ENCODE measurements at places on chromosomes 6 and 20.
A peak's percentile ranks its signal among the peaks of the same experiment; 100 is the strongest.

DNA sequence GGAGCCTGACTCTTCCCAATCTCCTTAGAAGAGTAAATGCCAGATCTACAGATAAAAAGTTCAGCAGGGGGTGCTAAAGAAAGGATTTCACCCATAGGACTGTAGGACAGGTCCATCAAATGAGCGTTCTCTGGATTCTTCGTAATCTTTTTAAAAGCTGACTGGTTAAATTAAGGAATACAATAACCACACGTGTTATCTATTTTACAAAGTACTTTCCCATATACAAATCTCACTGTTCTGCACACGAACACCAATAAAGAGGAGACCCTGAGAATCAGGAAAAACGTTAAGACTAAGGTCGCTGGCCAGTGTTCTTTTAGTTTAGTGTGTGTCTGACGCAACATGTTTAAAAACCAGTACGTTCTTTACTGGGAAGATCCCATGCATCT lies 542 bp downstream of the TUBE1 start:
- no peak for DNase-seq

DNA sequence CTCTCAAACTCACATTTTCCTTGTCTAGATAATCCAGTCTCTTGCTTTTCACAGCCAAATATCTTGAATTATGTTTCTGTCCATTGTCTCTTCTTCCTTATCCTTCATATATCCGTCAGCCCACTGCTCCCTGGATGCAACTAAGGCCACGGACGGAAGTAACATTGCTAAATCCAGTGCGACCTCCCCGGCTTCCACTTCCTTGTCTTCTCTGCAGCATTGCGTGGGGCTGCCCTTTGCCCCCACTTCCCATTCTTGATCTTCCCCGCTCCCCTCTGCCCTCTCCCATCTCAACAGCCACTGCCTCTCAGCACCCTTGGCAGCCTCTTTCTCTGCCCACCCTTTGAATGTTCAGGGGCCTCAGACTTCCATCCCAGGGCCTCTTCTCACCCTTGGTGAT lies 190.4 kb upstream of the UST start:
- no peak for DNase-seq

DNA sequence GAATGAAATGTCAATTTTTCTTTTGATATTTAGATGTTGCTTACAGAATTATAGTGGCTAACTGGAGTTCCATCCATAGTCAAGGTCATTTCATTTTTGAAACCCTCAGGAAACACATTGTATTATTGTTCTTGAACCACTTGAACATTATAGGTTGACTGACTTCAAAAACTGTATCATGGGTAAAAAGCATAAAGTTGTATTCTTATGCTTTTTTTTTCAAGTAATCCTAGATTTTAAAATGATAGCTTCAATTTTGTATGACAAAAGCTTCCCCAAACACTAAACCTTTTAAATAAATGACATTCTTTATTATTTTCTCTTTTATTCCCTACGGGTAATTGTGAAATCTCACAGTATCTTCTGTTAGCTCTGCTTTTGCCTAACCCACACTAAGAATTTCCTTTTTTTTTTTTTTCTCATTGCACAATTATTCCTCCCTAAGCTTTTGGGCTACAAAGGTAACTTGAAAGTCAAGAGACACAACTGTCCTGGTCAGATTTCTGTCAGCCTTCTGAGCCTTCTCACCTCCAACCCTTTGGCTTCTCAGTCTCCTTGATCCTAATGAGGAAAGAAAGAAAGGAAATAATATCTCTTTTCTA lies 36.9 kb upstream of the LAMA4 start:
- DNase-seq = no peak

GRCh38 chr6:45074439-45074838 lies 253.7 kb upstream of the RUNX2 start:
- DNase-seq = no peak

DNA sequence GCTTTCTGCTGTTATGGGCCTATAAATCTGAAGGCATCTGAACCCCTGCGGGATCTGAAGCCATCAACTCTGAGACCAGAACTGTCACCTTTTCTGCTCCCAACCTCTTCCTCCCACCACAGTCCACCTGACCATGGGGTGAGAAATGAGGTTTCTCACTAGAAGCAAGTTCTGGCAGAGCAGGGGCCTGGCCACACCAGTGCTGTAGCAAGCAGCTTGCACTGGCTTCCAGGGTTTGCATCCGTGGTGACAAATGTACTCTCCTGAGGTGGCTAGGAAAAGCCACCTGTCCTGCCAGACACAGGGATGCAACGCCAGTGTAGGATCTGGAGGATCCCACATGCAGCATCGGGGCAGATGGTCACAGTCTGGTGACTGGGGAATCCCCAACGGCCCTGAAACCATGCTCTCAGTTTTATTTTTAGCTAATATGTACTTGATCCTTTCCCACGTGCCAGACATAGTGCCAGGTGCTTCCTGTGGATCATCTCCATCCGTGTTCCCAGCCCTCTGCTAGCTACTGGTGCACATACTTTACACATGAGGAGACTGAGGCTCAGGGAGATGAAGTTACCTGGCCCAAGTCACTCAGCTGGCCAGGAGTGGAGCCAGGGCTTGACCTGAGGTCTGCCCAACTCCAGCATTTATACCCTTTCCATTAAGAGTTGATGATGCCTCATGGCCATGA lies 122.1 kb upstream of the SPACA1 start:
- no peak for DNase-seq

DNA sequence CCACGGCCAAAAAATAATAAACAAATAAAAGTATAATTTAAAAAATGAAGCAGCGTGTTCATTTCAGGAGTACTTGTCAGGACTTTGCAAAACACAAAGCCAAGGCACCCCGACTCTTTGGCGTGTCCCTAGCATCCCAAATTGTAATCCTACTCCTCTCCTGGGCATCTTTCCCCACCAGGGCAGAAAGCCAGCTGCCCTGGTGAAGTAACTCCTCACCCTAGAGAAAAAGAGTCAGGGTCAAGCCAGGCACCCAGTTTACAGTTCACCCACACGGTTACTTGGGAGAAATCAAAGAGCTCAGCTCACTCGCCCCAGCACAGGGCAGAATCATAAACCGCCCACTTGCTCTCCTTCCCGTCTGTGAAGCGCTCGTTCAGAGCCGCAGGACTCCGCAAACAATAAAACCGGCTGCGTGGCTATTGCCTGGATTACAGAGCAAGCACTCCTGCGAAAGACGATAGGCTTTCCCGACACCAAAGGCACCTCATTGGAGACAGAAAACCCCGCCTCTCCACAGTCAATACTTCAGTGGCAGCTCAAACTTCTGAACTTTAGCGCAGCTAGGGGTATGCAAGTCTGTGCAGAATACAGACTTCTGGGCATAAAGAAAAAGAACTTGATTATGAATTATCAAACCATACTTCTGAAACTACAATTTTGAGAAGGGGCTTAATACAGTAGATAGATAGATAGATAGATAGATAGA lies 73.0 kb upstream of the NHSL1 start:
- peak; percentile 10 for DNase-seq

Measured in activated naive CD8-positive, alpha-beta T cell treated with anti-CD3 and anti-CD28 coated beads for 36 hours (primary cell).